ENCODE measurements at places on chromosomes 2 and 18.

GRCh38 chr18:48833701-48834412 is 116.9 kb downstream of the SMAD7 start:
- no peak for DNase-seq

- DNase-seq, result no peak
These were observed 245.0 kb upstream of the NT5C1B start for GRCh38 chr2:18834341-18834740.

DNA sequence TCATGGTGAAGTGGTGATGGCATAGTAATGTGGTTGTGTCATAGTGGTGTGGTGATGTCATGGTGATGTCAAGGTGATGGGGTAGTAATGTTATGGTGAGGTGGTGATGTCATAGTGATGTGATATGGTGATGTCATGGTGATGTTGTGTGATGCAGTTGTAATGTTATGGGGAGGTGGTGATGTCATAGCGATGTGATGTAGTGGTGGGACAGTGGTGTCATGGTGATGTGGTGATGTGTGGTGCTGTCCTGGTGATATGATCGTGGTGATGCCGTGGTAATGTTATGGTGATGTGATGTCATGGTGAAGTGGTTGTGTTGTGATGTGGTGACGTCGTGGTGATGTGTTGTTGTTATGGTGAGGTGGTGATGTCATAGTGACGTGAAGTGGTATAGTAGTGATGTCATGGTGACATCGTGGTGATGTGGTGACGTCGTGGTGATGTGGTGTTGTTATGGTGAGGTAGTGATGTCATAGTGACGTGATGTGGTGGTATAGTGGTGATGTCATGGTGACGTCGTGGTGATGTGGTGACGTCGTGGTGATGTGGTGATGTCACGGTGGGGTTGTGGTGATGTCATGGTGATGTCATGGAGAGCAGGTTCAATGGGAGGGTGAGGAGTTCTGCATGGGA is 242.7 kb upstream of the MYT1L start:
- no peak for DNase-seq

- DNase-seq, result no peak
These were observed 28.5 kb downstream of the GRHL1 start for GRCh38 chr2:9979977-9980376.

DNA sequence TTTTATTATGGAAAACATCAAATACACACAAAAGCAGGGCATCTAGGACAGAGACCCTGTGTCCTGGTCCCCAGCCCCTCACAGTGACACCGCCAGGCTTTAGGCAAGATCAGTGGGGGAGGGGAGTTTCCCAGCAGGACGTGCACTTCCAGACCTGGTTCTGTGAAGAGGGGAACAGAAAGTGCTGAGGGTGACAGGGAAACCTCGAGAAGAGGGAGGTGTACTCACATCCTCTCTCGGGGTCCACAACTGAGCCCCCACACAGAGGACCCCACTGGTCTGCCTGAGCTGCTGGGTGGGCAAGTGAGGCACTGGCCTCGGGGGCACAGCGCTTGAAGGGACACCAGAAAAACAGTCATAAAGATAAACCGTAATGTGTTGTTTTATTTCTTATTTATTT is 4.4 kb upstream of the GPR35 start:
- no peak for DNase-seq

GRCh38 chr2:39631718-39632117 is 34.0 kb upstream of the TMEM178A start:
- no peak for DNase-seq

All from AML-193 (cell line).